ENCODE measurements at places on chromosomes 13 and 19.

GRCh38 chr19:48516536-48516935 lies 4.9 kb upstream of the LMTK3 start:
- DNase-seq, result no peak

- no peak for DNase-seq
These were observed 87.8 kb downstream of the RAP2A start for GRCh38 chr13:97521726-97522125.

DNA sequence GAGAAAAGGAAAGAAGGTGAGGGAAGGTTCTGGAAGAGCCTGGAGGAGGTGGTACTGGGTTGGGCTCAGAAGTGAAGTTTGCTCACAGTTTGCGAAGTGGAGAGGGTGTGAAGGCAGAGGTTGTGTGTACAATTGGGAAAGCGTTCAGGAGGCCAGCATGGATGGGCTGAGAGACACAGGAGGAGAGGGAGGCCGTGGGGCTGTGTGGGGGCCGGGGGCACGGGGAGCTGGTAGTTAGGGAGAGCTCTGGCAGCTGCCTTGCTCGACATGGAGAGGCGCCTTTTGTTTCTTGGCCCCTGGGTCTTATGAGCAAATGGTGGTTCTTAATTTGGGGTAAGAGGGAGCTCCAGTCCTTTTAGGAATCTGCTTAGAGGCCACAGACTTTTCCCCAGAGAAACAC lies 16.7 kb downstream of the BICRA start:
- no peak for DNase-seq

GRCh38 chr13:80680786-80681366 lies 339.9 kb upstream of the SPRY2 start:
- DNase-seq, result no peak

GRCh38 chr13:90108547-90108946 lies 1238.9 kb upstream of the MIR17HG start:
- DNase-seq, result no peak

- DNase-seq, result no peak
These were observed 15.1 kb downstream of the PABPC3 start for GRCh38 chr13:25110956-25111584.

DNA sequence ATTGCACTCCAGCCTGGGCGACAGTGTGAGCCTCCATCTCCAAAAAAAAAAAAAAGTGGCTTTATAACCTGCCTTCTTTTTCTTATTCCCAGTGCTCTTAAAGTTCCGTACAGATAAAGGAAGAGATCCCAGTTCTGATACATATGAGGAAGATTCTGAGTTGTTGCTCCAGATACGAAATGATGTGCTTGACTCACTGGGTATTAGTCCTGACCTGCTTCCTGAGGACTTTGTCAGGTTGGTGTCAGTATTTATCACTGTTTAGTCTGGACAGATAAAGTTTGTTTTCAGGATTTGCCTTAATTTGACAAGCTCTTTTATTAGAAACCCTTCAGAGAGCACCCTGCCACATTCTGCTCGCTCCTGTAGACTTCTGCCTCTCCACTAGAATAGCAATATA lies 33.9 kb downstream of the BBC3 start:
- no peak for DNase-seq

DNA sequence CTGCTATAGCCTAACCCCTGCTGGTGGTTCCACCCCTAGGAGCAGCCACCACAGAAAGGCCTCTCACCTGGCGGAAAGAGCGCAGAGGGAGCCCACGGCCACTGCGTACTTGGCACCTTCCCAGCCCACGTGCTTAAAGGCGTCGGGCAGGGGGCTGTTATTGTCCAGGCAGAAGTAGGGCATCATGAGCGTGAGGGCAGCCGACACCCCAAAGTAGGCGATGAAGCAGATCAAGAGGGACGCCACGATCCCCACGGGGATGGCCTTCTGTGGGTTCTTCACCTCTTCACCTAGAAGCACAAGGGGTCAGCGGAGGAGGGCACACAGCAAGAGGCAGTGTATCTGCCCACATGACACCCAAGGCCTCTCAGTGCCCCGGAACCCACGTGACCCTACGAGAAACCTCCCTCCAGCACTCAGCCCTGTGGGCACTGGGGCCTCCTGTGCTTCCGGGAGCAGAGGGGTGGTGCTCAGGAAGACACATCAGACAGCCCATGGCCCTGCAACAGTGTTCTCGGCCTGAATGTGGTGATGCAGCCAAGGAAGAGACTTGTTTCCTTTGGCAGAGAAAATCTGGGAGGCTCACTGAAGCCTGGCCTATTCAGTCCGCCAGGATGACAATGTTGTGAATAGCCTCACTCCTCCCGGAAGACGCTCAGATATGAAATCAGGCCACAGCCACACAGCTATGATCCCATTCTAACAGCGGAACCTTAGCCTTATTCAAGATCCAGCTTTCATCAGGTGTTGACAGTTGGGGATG lies 72.1 kb downstream of the SLC7A1 start:
- DNase-seq, result no peak

GRCh38 chr19:51359294-51359693 lies 6.9 kb downstream of the ETFB start:
- no peak for DNase-seq

DNA sequence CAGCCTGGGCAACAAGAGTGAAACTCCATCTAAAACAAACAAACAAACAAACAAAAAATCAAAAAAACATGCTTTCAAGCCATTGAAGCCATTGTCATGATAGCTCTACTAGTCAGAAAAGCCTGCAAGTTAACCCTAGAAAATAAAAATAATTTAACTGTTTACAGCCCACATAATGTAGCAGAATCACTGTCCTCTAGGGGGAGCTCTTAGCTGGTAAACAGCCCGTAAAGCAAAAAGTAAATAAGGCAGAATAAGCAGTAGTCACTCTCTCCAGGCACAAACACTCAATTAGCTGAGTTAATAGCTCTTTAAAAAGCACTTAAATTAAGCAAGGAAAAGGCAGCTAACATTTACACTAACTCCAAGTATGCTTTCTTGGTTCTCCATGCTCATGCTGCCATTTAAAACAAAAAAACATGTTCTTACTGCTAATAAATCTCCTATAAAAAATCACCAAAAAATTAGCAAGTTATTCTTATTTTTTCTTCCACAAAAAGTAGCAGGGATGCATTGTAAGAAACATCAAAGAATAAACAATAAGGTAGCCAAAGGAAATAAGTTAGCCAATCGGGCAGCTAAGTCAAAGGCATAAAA lies 11.3 kb downstream of the LILRB4 start:
- DNase-seq, result peak; percentile 44

- DNase-seq, result no peak
These were observed 9.0 kb upstream of the DIRAS1 start for GRCh38 chr19:2729943-2730818.

DNA sequence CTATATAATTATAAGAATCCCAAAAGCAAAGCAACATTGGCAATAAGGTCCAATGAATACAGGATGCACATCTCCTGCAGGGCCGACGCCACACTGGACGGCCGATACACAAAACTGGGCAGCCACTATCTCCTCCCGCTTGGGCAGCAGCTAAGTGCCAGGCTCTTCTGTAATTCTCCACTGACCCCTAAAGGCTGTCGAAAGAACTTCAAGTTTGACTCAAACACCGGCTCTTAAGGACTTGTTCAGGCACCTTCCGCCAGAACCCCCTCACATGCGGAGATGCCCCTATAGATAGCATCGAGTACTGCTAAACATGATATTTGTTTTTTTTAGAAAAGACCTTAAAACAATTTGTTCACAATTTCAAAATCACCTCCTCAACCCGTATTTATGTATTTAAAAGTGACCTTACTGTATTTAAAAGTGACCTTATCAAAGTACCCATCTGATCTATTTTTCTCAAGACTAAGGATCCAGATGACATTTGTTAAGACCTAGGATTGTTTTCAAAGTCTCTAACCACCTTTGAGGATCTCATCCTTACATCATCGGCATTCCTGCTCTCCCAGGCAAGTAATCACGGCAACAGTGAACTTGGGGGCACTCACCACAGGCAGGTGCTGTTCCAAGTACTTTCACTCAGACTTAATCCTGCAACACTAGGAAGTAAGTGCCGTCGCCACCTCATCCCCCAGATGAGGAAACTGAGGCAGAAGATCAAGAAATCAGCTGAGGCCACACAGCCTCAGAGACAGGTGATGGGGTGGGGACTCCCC lies 77.8 kb downstream of the TUBGCP3 start:
- DNase-seq, result peak; percentile 44

DNA sequence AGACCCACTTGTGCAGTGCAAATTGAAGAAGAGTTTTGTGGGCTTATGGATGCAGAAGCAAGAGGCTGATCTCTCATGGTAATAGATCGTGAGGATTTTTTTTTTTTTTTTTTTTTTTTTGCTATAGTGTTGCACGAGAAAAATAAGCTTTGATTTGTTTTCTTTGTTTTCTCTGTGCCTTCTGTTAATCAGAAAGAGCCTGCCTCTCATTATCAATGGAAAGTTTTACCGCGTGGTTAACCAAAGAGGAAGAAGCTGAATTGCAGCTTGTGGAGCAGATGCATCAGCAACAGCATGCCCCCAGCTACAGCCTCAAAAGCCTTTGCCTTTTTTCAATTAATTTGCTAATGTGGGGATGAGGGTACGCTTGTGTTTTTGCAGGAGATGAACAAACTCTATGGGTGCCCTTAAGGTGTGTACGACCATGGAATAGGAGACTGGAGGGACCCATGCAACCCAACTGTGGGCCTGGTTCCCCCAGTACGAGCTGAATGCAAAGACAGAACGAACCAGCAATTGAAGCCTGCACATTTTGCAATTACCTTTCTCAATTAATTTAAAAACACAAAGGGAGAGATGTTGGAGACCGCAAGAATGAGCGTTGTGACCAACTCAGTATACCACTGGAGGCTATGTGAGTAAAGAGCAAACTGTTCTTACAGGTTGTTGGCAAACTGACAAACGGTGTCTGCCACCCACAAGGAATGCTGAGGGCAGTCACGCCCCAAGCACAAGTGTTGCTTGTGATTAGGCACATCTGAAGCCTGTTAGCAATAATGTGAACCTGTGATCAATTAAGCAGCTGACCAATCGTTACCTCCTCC lies 58.6 kb upstream of the SPRY2 start:
- DNase-seq, result no peak

- DNase-seq, result no peak
These were observed 1272.1 kb upstream of the PCDH20 start for GRCh38 chr13:62687732-62688131.

- DNase-seq, result no peak
These were observed 440.8 kb downstream of the TDRD3 start for GRCh38 chr13:60837806-60838205.

GRCh38 chr13:43134868-43135267 lies 111.5 kb downstream of the DNAJC15 start:
- no peak for DNase-seq

- no peak for DNase-seq
These were observed 393.2 kb downstream of the DLEU7 start for GRCh38 chr13:50450279-50450678.

DNA sequence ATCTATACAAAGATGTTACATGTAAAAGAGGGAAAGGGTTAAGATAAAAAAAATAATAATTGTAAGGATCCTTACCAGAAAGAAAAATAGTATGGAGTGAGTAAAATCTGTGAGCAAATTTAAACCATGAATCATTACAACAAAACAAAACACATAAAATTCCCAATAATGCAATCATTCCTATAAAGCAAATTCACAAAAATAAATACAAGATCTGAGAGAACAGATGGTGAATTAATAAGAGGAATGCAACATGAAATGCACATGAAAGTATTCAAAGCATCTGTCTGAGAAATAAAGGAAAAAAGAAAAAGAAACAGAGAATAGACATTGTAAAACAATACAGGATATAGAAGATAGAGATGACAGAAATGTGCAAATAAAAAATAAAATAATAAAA lies 681.5 kb upstream of the KLHL1 start:
- no peak for DNase-seq

DNA sequence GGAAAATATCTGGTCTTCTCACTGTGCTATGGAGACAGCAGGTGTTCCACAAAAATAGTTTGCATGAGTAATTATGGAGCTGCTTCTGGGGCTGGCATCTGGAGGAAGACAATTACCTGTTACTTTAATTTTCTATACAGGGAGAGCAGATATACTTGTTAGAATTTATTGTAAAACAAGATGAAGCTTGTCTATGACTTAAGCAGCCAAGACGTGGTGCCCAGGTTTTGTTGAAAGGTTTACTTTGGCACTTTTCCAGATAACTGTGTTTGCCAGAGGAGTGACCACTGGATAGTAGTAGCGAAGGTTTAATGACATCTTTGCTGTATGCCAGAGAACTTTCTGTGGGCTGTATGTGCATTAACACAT lies 134.5 kb upstream of the KL start:
- DNase-seq, result no peak

DNA sequence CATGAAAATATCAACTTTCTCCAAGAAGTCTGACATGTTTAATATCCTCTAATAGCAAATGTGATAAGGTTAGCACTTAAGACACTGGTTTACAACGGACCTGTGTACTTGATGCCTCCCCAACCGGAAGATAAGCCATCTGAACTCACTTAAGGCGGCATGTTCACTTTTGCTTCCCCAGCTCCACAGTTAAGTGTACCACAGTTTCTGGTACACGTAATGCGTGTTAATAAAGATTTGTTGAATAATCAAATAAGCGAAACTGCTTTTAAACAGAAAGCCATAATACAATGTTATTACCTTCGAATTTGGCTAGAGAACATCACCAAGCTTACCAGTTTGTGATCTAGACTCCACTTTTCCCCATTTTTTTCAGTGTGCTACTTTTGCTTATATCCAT lies 1.4 kb upstream of the PAN3 start:
- peak; percentile 44 for DNase-seq

DNA sequence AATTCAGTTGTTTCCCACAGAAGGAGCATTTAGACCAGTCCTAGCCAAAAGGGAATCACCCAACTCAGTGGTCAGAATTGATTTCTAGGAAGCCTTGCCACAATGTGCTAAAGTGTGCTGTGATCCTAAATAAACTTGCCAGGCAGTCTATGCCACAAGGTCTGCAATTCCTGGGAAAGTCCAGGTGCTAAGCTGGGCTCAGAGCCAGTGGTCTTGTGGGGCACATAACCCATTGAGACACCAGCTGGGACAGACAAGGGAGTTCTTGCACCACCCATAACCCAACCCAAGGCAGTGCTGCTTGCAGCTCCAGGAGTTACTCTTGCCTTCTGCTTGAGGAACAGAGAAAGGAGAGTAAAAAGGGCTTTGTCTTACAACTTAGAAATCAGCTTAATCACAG lies 489.5 kb upstream of the SPRY2 start:
- no peak for DNase-seq

- DNase-seq, result no peak
These were observed 264.9 kb downstream of the UQCRFS1 start for GRCh38 chr19:28948026-28948425.

Measured in GM10248 (cell line).